Fibroblast of skin of back (primary cell): ENCODE measurements at places on chromosomes 12 and 14.
A peak's percentile ranks its signal among the peaks of the same experiment; 100 is the strongest.

GRCh38 chr14:23047751-23048693 lies 6.0 kb downstream of the PSMB11 start:
- no peak for DNase-seq

GRCh38 chr12:24902511-24903328 lies 46.2 kb downstream of the BCAT1 start:
- DNase-seq = peak; percentile 42

GRCh38 chr12:3280967-3281366 lies 203.8 kb downstream of the TSPAN9 start:
- no peak for DNase-seq

GRCh38 chr14:69932391-69932790 lies 53.2 kb downstream of the SMOC1 start:
- no peak for DNase-seq

DNA sequence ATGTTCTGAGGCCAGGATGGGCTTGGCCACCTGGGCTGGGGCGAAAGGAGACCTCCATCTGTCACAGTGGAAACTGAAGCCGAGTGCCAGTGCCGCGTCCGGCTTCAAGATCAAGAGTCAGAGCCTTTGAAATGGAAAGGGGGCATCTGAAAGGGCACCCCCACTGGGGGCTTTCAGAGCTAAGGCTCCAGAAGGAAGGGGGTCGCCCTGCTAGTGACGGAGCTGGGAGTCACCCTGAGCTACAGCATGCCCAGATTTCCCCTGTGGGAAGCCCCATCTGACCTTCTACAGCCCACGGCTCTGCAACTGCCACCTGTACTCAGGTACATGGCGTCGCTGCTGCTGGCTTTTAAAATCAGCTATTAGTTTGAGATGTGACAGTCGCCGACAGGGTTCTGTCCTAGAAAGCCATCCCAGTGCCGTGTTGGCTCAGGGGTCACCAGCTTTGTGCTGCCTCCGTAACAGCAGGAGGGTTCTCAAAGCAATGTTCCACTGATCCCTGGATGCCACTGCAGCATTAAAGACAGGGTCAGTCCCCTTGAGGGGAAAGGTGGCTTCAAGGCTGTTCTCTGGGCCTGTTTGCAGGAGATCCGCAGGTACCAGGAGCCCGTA lies 31.5 kb downstream of the CCNK start:
- DNase-seq = no peak

GRCh38 chr12:47753021-47754001 lies 5.4 kb downstream of the RAPGEF3 start:
- peak; percentile 59 for DNase-seq

GRCh38 chr14:94543449-94544124 lies 17.7 kb upstream of the SERPINA4 start:
- DNase-seq = no peak

GRCh38 chr14:103123634-103124500 lies 606 bp downstream of the TNFAIP2 start:
- DNase-seq = no peak

GRCh38 chr12:71558445-71558844 lies 105.2 kb downstream of the ZFC3H1 start:
- DNase-seq = no peak

DNA sequence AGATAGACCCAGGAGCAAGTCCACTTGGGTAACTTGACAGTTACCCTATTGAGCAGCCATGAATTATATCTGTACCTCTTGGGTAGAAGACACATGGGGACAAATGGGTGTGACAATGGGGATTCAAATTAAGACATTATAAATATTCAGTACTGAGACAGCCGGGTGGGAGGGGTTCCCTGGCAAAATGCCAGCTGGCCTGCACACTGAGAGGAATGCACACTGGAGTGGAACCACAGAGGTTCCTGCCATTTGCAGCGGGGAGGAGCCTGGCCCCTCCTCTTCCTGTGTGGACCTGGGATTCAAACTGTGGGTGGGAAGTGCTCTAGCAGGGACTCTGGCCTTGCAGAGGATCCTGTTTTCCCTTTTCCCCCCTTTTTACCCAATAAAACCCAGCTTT lies 118.7 kb upstream of the CDKN3 start:
- peak; percentile 13 for DNase-seq

DNA sequence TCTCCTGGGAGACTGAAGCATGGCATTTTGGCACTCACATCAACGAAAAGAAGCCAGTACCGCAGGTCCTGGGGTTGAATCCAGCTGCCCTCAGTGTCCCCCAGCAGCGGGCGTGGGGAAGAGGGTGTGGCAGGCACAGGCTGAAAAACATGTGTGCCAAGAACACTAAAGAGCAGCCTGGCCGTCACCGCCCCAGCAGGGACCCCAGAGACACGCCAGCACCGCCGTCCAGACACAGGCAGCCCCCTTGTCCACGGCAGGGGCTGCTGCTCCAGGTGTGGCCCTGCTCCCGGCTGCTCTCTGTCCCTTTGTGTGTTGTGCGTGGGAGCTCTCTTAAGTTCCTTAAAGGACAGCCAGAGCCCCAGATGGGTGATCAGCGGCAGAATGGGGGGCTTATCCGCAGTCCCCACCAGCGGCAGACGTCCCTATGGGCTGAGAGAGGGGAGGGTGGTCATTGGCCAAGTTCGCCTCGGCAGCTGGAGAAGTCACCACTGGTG lies 556 bp downstream of the PHETA1 start:
- no peak for DNase-seq

DNA sequence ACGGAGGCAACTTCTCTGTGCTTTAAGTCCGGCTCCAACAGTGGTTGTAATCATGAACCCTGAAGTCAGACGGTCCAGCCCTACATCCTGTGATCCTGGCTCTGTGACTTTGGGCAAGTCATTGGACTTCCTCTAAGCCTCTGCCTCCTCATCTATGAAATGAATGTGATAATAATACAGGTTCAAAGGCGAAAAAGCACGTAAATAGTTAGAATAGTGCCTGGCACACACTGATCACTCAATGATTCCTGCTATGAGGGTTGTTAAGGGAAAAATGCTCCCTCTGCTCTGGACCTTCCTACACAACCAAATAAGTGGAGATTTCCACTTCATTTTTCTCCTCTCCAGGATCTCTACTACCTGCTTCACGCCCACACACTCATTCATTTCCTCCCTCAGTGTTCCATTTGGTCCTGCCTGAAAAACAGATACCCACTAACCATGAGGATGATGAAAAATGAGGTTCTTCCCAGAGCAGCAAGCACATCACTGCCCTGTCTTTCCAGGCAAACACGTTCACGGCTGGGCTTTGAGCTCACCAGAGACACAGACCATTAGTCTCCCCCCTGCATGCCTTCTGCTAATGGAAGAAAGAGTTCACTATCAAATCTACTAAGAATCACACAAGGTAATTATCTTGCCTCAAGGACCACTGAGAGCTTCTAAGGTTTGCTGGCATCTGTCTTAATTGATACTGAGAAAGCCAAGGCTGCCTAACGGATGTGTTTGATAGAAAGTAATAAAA lies 13.2 kb downstream of the NUAK1 start:
- no peak for DNase-seq

- DNase-seq = no peak
These were observed 6.3 kb downstream of the FBXL14 start for GRCh38 chr12:1587927-1588574.

DNA sequence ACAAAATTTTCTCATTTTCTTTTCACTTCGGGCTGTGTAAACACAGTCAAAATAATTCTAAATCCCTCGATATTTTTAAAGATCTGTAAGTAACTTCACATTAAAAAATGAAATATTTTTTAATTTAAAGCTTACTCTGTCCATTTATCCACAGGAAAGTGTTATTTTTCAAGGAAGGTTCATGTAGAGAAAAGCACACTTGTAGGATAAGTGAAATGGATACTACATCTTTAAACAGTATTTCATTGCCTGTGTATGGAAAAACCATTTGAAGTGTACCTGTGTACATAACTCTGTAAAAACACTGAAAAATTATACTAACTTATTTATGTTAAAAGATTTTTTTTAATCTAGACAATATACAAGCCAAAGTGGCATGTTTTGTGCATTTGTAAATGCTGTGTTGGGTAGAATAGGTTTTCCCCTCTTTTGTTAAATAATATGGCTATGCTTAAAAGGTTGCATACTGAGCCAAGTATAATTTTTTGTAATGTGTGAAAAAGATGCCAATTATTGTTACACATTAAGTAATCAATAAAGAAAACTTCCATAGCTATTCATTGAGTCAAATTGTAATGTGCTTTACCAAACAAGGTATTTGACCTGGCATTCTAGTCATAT lies 4.8 kb downstream of the CDKN1B start:
- no peak for DNase-seq

GRCh38 chr12:20400003-20400402 lies 31.7 kb downstream of the PDE3A start:
- DNase-seq = no peak

GRCh38 chr12:51517800-51518199 lies 73.2 kb upstream of the SCN8A start:
- no peak for DNase-seq

DNA sequence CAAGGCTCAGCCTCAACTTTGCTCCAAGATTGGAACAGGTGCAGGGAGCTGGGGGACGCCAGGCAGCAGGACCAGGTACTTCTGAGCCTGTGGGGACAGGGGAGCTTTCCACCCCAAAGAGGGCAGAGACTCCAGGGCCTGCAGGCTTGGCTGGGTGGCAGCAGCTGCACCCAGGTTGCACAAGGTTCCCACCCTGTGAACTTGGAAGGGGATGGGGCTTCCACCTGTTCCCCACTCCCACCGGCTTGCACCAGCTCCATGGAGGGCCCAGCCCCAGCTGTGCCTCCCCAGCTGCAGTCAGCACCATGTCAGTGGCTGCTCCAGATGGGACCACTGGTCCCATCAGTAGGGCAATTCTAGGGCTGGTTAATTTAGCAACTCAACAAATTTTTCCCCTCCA lies 114.0 kb upstream of the CDKN3 start:
- DNase-seq = no peak
